ENCODE measurements at places on chromosomes 7 and 10.

DNA sequence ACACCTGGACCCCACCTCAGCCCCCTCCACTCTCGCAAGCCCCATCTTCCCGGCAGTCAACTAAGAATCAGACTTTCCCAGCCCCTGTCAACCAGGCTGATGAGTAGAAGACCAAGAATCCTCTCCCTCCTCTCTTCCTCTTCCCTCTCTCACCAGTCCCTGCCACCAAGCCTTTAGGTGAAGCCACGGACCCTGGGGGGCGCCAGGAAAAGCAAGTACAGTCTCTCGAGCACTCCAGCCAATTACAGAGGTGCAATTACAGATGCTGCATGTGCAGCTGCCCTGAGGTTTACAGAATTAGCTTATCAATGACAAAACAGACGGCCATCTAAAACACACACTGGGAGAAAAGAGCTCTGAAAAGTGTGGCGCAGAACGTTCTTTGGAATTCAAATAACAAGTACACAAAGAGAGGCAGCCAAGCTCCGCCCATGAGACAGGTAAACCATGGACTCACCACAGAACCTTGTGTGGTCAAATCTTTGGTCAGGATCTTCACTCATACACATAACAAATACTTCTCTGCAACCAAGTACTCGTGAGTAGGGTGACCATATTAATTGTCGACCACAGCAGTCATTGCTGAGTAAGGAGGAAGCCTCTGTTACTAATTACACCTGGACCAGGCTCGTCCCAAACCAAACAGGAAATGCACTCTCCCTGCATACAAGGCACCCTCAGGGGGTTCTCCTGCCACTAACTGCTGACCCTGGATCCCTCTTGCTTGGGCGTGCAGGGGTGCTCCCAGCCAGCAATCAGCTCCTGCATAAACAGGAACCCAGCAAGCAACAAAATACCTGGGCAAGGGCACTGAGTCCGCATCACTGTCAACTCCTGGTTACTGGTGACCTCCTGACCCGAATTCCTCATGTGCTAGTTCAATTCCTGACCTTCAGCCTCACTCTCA is 189.2 kb downstream of the FAM107B start:
- DNase-seq = no peak

GRCh38 chr10:130656582-130657133 is 520.5 kb downstream of the GLRX3 start:
- no peak for DNase-seq

- DNase-seq = no peak
Observed at GRCh38 chr10:97726636-97727178, 10.2 kb upstream of the ZFYVE27 start.

DNA sequence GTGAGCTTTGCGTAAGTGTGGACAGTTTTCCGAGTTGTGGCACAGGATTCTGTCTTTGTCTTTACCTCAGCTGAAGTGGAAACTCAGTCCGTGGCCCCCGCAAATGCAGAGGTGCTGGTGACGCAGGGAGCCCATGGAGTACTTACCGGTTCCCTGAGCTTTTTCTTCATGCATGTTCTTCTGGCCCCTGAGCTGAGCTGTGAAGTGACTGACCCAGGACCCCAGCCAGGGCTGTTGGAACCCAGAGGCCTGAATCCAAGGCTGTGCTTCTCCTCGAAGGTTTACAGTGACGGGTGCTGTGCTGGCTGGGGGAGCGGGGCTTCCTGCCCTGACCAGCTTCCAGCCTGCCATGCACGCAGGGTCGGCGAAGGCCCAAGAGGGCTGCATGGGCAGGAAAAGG is 223.5 kb downstream of the GLRX3 start:
- no peak for DNase-seq

DNA sequence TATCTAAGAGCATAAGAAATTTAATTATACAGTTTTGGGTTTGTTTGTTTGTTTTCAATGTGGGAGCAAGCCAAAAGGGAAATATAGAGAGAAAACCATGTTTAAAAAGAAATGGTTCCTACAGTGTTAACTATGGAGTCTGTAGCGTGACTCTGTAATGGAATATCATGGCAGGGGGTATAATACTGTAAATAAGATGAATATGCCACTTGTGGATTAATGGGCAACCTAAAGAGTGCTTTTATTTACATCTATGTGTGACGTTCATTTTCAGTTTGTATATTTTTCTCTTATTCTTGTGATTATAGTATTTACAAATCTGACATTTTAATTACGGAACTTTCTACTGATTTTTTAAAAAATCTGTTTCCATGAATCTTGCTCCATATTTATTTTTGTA is 95.9 kb downstream of the POLL start:
- DNase-seq = no peak

DNA sequence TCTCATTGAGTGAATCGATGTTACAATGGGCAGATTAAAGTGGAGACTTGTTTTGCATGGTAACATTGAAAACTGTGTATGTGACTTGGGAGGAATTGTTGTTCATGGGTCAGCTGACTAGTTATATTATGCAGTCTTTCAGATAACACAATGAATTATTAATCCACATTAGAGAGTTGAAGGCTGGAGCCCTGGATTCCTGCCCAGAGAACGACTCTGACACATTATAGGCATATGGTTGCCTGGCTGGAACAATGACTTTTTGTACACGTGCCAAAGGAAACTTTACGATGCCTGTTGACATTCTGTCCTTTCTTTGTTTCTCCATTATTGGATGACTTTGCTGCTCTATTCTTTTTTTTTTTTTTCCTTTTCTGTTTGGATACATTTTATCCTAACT is 52.3 kb upstream of the TMEM229A start:
- no peak for DNase-seq

GRCh38 chr7:127979113-127979727 is 52.0 kb downstream of the LRRC4 start:
- DNase-seq = no peak

- DNase-seq = no peak
Observed at GRCh38 chr7:94591176-94591575, 64.8 kb downstream of the SGCE start.

DNA sequence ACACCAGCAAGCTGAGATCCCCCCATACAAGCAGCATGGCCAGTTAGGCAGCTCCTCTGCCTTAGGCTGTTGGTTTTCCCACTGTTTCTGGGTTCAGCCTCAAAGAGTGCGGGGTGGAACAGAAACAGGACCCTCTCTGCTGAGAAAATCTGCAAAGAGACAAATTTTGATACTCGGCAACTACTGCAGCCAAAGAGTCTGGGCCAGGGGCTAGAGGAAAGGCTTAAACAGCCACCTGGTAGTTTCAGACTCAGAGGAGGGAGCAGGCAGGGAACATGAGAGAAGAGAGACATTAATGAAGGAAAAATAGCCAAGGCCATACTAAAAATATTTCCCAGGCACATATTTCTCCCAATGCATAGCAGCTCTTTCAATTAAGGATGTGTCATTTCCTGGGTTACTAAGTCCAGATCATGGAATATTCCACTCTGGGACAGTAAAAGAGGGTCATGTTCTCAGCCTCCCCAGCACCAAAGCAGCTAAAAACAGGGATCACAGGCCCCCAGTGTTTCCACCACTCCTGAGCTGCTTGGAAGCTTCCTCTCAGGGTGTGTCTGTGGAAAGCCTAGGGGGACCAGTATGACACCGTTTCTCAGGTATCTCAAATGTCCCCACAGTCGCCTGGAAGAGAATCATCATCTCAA is 29.8 kb downstream of the PDLIM1 start:
- DNase-seq = no peak

DNA sequence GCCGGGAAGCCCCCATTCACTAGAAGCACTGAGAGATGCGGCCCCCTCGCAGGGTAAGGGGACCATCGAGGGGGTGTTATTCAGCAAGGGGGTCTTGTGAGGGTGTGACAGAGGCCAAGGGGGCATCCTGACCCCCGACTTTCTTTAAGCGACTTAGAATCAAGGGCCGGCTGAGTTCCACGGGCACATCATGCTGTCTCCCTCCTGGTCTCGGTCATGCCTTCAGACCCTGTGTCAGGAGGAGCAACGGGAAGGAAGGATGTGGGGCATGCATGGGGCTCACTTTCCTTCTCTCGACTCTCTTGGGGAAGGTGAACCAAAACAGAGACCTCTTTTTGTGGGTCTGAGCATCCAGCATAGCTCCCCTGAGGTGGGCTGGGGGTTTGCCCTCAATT is 2.5 kb downstream of the ACSL5 start:
- no peak for DNase-seq

DNA sequence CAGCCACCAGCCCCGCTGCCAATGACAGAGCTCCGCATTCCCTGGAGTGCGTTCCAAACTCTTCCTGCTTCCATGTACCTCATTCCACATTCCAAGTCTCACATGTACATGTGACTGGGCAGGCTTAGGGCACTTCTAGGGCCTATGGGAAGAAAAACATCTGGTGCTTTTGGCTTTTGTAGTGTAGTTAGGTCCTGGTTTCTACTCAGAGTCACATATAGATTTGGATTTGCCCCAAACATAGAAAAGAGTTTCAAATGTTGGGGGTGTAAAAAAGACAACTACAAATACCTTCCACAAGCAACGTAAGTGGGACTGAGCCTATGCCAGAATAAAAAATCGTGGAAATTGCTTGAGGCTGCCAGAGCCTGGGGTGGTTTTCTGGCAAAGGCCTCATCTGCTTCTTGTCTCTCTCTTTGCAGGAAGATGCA is 84.1 kb downstream of the ZNF467 start:
- DNase-seq = no peak

DNA sequence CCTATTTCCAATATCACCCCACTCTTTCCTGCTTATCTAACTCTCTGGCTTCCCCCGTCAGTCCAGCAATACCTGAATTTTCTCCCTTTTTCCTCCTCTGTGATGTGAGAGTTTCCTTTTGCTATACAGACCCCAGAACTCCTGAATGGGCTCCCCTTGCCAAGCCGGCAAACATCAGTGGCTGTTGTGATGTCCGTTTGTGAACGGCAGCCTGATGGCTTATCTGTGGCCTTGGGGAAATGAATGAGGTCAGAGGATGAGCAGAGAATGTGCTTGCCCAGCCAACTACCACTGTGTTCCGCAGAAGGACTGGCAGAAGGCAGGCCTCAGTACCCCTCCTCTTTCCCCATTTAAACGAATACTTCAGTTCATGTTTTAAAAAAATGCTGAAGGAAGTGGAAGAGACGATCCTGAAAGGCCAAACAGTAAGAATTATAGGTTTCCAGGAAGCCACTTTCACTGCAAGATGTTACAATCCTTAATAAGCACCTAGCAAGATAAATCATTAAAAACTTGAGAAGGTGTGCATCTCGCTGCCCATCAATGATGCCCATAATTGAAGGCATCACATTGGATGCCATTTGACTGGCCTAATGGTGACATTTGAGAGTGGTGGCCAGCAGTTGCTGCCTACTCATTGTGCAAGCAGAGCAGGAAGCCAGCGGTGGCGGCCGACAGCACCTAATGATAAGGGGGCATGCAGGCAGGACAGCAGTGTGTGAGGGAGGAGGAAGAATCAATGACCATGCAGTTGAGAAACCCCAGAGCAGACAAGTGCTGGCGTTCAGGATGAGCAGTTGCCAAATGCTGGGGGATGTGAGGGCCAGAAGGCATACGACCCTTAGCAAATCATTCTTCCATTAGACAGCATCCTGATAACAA is 31.5 kb downstream of the SLC18A2 start:
- no peak for DNase-seq

DNA sequence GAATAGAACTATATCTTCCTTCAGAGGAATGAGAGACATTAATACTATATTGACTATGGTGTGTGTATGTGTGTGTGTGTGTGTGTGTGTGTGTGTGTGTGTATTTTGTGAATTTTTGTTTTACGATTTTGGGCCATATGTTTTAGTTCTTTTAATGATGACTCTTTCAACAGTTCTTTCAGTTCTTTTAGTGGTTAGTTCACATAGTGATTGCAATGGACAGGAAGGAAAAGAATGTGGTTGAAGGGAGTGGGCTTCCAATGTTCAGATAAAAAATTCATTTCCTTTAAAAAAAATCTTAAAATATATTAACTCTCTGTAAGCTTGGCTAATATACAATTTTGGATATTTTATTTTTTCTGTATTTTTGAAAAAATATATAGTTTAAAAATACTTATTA is 315.7 kb upstream of the DGKB start:
- no peak for DNase-seq

- DNase-seq = no peak
Observed at GRCh38 chr10:129993621-129994020, 29.5 kb upstream of the EBF3 start.

DNA sequence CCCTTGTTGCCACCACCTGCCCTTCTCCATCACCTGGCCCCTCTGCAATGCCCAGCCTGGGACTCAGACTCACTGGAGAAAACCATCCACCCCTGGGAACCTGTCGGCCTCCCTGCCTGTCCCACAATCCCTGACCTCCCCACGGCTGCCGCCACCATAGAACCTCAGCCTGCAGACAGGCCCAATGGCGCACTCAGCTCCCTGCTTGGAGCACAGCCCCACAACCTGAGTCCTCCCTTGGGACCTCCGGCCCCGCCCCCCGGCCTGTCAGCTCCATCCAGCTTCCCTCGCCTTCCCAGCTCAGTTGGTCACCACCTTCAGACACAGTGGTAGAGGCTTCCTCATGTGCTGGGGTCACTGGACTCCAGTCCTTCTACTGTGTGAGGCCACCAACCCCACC is 41.1 kb downstream of the PARP12 start:
- DNase-seq = no peak

GRCh38 chr7:45060295-45060694 is 28.5 kb downstream of the NACAD start:
- DNase-seq = no peak

GRCh38 chr10:48519481-48520183 is 85.2 kb downstream of the ARHGAP22 start:
- DNase-seq = no peak
